GM04504 (cell line): ENCODE measurements at places on chromosomes 2 and 18.

DNA sequence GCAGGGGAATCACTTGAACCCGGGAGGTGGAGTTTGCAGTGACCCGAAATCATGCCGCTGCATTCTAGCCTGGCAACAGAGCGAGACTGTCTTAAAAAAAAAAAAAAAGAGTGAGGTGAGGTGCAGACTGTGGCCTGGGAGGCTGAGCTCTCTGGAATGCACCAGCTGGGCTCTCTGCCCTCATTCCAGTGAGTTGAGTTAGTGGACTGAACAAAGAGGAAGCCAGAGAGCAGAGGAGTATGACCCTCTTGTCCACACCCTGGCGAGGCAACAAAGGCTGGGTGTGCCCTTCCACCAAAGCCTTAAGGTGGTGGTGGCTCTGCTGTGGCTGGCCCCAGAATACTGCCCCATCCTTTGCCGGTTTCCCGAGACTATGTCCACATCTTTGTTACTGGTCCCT lies 71.3 kb upstream of the ACKR3 start:
- peak; percentile 17 for DNase-seq

DNA sequence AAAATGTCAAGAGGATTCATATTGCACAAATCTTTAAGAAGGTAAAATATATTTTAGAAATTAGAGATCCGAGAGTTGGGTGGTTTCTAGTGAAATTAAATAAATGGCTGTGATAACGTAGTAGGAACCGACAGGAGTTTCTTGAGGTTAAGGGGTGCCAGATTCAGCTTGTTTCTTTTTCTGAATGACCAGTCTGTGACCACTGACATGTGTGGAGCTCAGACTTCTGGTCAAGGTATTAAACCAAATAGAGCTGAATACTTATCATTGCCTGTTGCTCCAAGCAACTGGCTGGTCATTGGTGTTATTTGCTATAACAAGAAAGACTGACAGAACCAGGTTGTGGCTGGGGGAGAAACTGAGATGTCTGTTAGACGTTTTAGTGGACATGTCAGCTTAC lies 408.2 kb upstream of the HS6ST1 start:
- DNase-seq = no peak

DNA sequence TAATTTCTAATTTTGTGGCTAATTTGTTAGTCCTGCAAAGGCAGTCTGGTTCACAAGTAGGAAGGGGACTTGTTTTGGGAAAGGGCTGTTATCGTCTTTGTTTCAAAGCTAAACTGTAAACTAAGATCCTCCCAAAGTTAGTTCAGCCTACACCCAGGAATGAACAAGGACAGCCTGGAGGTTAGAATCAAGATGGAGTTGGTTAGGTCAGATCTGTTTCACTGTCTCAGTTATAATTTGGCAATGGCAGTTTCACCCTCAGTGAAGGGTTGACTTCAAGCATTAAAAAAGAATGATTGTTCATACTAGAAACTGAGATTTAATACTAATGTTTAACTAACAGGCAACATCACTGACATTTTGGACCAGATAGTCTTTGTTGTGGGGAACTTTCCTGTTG lies 69.5 kb downstream of the KIAA2012 start:
- no peak for DNase-seq

DNA sequence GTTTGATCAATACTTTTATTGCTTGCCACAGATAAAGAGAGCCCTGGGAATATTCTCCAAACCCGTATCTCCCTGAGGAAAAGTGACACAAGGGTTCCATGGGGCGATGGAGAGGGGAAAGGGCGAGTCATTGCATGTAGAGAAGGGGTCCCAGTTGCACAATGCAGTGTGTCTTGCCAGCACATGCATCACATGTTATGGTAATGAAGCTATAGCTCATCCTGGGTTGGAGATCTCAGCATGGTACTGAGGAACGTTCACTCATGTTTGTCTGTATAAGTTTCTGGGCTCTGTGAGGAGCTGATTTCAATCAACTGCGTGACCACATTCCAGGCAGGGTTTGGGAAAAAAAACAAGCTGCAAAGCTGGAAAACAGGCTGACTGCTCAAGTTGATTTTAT lies 220.7 kb upstream of the MC4R start:
- no peak for DNase-seq

- DNase-seq = no peak
Observed at GRCh38 chr2:29420464-29420863, 305.2 kb downstream of the CLIP4 start.

DNA sequence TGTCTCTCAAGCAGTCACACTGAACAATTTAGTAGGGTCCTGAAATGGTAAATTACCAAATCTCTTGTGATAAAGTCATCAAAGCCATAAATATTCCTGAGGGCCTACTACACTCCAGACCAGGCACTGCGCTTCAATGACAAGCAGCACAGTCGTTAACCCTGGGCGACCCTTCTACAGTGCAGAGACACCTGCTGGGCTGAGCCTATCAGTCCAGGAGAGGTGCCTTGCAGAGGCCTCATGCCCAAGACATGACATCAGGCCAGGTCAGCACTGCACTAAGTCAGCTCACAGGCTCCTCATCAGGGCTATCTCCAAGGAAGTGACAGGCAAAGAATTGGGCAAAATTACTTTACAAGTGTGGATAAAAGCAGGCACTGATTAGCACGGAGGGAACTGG lies 166.4 kb upstream of the EPB41L3 start:
- DNase-seq = no peak

DNA sequence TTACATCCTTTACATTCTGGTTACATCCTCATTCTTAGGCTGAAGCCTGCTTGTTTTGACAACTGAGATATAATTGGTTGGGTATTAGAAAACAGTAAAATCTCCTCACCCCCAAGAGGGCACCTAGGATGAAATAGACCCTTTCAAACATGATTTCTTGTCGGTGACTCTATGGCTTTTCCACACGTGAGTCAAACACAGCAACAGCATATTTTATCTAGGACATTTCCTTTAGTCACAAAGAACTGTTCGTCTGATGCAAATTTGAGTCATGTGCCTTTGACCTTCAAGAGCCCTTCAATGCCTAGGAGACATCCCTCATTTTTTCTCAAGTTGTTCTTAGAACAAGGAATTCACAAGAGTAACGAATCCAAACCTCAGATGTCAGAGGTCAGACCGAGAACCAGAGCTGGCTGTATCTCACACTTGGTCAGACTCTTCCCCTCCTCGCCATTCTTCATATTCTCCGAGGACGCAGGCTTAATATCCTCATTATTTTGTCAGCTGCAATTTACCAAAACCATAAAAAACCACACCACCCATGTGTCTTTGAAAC lies 60.5 kb upstream of the ALKAL2 start:
- no peak for DNase-seq

GRCh38 chr2:37376421-37377186 lies 32.2 kb downstream of the QPCT start:
- peak; percentile 92 for DNase-seq

DNA sequence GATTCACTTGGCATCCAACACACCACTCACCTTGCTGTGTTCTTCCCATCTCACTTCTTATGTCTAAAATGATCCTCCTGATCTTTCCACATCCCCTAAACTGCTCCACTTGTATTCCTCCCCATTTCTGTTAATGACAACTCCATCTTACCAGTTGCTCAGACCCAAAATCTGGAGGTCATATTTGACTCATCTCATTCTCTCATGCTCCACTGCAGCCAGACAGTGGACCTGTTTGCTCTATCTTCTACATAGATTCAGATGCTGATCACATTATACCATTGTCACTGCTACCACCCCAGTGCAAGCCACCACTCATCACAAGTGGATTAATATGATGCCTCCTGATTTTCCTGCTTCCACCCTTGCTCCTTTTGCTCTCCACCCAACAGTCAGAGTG lies 7.9 kb upstream of the NABP1 start:
- no peak for DNase-seq

GRCh38 chr2:231016566-231017230 lies 20.6 kb upstream of the C2orf72 start:
- DNase-seq = no peak

DNA sequence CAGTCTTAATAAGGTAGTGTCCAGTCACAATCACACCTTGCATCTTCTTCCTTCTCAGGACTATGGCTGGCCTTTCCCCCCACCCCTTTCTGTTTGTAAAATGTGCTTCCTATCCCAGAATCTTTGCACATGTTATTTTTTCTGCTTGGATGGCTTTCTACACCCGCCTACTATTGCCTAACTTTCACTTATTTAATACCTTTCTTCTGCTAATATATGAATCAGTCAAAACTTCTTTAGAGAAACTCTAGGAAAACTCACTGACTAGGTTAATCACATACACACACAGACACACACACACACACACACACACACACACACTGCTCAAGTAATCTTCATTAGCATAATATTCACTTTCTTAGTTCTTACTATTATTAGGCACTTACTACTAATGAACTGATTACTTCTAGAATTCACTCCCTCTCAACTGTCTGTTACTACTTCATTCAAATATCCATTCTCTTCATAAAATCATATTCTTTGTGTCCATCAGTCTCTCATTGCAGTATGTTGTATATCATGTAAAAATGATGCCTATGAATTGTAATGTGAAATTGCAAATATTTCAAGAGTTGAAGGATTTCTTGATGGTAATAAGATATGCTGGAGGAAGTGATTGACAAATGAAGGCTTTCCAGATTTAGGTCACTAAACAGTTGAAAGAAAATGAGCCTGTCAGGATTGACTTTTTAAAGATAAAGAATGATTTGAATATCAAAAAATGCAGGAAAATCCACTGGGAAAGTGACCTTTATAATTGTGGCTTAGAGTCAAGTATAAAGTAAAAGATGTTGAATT lies 51.2 kb downstream of the CLIP4 start:
- no peak for DNase-seq

DNA sequence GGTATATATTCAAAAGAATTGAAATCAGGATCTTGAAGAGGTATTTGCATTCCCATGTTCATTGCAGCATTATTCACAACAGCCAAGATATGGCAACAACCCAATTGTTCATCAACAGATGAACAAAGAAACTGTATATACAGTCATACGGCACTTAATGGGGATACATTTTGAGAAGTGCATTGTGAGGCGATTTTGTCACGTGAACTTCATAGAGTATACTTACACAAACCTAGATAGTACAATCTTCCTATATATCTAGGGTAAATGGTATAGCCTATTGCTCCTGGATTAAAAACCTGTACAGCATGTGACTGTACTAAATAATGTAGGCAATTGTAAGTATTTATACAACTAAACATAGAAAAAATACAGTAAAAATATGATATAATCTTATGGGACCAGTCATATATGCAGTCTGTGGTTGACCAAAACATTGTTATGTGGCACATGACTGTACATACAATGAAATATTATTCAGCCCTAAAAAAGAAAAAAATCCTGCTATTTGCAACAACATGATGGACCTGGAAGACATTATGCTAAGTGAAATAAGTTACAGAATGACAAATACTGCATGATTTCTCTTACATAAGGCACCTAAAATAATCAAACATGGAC lies 9.2 kb upstream of the BBS5 start:
- no peak for DNase-seq

- no peak for DNase-seq
Observed at GRCh38 chr2:177537636-177538035, 145.1 kb downstream of the AGPS start.

- no peak for DNase-seq
Observed at GRCh38 chr2:17301437-17301836, 216.8 kb downstream of the RAD51AP2 start.

DNA sequence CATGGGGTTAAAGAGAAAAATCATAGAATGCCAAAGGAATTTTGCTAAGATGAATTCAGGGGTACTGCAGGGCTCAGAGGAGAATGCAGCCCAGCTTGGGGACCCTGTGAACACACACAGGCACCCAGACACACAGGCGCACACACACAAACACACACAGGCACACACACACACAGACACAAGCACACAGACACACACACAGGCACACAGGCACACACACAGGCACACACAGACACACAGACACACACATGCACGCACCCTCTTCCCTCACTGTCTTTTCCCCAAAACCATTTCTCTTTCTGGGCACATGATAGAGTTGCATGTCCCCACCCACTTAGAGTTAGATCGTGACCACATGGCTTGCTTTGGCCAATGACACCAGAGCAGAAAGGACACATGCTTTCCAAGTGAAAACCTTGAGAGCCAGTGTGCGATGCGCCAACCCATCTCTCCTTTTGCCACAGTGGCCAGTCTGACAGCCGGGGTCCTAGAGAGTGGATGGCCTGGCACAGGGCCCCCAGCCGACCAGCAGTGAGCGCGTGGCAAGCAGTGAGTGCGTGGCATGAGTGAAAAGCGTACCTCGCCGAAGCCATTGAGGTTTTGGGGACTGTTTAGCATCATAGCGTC lies 163.3 kb downstream of the KLHL29 start:
- DNase-seq = no peak

DNA sequence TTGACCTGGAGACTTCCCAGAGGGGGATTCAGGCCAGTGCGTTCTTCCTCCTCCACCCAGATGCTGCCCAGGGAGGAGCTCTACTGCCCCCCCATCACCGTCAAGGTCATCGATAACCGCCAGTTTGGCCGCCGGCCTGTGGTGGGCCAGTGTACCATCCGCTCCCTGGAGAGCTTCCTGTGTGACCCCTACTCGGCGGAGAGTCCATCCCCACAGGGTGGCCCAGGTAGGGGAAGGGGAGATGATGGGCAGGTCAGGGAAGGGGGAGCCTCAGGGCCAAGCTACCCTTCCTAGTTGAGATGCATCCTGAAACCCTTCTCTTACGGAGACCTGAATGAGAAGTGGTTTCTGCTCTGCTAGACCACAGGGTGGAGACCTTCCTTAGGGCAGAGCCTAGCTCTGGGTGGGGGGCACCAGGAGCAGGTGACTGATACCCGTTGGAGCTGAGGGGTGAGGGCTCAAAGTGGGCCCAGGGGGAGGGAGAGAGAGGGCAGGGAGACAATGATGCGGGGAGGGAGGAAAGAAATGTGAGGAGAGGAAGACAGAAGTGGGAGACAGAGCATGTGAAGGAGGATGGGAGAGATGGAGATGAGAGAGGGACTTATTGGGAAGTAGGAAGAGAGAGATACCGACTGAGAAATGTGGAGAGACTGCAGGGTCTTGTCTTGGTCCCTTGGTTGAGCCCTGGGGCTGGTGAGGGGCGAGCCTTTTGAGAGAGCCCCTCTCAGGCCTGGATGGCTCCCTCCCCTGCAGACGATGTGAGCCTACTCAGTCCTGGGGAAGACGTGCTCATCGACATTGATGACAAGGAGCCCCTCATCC lies 159.4 kb downstream of the DYSF start:
- DNase-seq = no peak

GRCh38 chr2:136381722-136382633 lies 264.0 kb upstream of the CXCR4 start:
- DNase-seq = no peak
